CD4-positive, alpha-beta T cell treated with Interleukin-6 at 100 ng/mL for 8 hours (primary cell): ENCODE measurements at places on chromosomes 1 and 21.

- DNase-seq = no peak
Measured at GRCh38 chr1:6396998-6397397, 3.4 kb upstream of the ACOT7 start.

DNA sequence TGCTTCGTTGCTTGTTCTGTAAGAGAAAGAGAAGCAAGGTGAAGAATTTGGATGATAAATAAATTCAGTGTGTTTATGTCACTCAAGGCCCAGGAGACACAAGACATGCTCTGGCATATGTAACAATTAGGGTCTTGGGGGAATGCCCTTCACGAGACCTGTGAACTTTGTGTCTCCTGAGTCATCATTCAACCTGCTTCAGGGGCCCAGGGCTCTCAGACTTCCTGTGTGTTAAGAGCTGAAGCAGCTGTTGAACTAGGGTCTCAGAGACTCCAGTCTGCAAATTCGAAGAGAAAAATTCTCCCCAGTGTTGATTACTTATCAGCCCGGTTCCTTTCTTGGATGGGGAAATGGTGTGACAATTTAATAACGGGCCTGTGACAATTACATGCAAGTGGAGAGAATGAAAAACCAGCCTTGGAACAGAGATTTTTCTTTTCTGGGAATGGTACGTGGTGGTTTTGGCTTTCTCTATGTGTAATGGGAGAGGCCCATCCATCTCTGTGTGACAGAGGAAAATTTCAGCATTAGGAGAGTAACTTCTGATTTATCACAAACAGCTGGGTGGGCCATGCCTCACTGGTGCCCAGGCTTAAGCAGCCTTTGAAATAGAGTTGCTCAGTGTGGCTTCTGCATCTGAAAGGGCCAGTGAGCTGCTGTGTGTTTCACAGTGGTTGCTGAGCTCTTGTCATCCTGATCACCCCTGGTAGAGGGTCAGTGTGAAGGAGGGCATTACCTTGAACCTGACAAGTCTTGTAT is 22.4 kb downstream of the HUNK start:
- no peak for DNase-seq

- DNase-seq = peak; percentile 37
Measured at GRCh38 chr1:161180639-161181038, 3.3 kb upstream of the B4GALT3 start.

DNA sequence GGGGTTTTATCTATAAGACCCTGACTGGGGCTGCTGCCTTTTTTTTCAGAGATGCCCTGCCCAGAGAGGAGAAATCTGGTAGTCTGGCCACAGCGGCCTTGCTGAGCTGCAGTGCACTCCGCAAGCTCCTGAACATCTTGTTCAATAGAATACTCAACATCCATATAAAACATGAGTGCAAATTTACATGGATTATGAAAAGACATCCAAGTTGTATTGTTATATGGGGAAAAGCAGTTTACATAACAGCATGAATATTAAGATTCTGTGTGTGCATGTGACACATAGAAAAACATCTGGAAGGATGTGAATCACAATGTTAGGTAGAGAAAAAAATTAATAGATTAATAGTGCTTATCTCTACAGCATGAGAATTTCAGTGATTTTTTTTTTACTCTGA is 16.4 kb downstream of the COG2 start:
- no peak for DNase-seq

DNA sequence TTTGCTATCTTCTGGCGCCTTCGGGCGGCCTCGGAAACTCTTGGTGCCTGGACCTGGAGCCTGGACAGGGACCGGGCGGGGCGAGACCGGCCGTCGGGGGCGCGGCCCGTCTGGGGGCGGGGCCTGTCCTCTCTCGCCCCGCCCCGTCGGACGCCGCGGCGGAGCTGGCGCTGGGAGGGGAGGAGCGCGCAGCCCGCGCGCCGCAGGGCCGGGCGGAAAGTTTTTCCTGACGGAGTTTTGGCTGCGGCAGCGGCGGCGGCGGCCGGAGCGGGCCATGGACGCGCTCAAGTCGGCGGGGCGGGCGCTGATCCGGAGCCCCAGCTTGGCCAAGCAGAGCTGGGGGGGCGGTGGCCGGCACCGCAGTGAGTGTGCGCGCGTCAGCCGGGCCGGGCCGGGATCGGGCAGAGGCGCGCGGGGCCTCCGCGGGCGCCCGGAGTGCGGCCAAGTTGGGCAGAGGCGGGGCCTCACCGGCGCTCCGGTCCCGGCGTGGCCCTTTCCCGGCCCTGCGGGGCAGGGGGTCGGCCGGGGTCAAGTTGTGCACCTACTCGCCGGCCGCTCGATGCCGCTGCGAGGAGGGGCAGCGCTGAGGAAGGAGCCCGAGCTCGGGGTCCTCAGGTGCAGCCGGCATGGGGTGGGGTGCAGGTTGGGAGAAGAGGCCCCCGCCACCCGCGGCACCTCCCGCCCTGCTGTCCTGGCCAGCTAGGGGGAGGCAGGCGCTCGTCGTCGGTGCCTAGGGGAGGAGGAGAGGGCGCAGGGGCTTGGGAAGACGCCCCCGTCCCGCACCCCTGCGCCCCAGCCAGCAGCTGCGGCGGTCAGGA is at the start of gene LDLRAP1:
Gene LDLRAP1 (plus strand): TSS at position 182 of the 818 bp plus-strand sequence. CDS start 93 bp downstream, at position 275.
- DNase-seq = peak; percentile 50

- DNase-seq = no peak
Measured at GRCh38 chr1:973459-974292, 7.4 kb downstream of the PLEKHN1 start.

GRCh38 chr1:18047122-18047521 is 60.5 kb upstream of the IGSF21 start:
- no peak for DNase-seq

GRCh38 chr1:112700290-112701226 is 6.4 kb downstream of the RHOC start:
- peak; percentile 49 for DNase-seq

DNA sequence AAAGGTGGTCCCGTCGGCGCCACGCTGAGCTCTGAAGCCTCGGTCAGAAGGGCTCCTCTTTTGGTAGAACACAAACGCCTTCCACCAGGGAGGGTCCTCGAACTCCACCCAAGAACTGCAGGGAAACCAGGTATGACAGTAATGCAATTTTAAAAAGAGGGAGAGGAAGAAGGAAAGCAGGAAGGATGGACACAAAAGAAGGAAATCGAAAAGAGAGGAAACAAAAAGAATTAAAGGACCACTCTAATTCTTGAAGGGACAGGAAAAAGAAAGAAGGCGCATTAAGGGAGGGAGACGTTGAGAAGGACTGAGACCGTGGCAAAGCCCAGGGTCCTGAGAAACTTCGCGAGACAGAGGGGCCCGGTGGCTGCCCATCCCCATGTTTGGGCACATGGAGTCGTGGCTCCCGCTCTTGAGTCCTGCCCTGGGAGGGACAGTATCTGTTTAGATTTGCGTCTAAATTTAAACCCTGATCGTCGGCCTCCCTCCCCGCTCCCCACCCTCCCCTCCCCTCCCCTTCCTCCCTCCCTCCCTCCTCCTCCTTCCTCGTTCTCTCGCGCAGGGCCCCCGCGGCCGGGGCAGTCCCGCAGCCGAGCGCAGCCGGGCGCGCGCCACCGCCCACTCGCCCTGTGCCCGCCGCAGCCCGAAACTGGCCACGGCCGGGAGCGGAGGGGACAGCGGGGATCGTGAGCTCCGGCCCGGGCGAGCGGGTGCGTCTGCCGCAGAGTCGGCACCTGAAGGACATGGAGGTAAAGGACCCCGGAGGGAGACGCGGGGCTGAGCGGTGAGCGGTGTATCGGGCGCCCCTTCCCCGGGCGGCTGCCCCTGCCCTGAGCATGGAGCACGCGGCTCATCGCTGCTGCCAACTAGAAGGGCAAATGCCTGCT is at the start of gene RCSD1:
Gene RCSD1 (plus strand): TSS at position 552 of the 887 bp plus-strand sequence. CDS start 192 bp downstream, at position 744.
- peak; percentile 62 for DNase-seq

- DNase-seq = no peak
Measured at GRCh38 chr1:47161298-47162040, 24.2 kb downstream of the CYP4A22 start.

DNA sequence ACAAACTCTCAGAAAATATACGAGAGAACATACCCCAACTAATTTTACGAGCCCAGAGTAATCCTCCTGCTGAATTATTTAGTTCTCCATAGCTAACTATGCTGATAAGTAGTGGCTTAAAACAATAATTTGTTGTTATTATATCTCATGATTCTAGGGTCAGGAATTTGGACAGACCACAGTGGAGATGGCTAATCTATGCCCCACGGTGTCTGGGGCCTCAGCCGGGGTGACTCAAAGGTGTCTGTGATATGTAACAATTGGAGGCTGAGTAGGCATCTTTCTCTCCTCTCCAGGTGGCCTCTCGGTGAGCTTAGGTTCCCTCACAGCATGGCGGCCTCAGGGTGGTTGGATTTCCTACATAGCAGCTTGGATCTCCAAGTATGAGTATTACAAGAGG is 35.4 kb upstream of the FOXO6 start:
- no peak for DNase-seq

- DNase-seq = no peak
Measured at GRCh38 chr21:25908495-25908894, 173.7 kb downstream of the GABPA start.

- no peak for DNase-seq
Measured at GRCh38 chr1:178774263-178774662, 49.2 kb downstream of the RALGPS2 start.

GRCh38 chr1:154760469-154760933 is 109.6 kb downstream of the KCNN3 start:
- DNase-seq = peak; percentile 82

- no peak for DNase-seq
Measured at GRCh38 chr21:28588997-28589396, 403.7 kb downstream of the LTN1 start.

DNA sequence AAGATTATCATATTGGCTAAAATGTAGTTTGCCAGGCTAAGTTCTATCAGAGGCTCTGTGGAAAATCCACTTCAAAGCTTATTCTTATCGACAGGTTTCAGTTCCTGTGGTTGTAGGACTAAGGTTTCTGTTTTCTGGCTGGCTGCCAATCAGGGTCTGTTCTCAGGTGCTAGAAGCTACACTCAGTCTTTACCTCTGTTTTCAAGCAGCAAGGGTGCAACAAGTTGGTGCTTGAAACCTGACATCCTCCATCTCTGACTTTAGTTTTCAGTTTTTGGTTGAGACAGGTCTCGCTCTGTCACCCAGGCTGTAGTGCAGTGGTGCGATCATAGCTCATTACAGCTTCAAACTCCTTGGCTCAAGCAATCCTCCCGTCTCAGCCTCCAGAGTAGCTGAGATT is 15.3 kb upstream of the TMCO2 start:
- peak; percentile 46 for DNase-seq

DNA sequence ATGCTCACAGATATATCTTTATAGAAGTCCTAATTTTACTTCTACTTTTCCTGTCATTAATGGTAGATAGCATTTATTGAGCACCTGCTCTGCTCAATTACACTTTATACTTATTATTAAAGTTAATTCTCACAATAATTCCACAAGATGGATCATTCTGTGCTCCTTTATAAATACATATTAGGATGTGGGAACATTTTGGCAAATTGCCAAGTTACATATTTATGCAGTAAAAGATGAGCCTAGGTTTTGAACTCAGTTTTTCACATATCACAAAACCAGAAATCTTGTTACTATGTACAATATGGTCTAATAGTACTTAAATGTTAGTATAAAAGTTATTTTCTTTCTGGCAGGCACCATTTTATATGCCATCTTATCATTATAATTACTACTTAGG is 895.0 kb upstream of the B3GALT2 start:
- DNase-seq = no peak

DNA sequence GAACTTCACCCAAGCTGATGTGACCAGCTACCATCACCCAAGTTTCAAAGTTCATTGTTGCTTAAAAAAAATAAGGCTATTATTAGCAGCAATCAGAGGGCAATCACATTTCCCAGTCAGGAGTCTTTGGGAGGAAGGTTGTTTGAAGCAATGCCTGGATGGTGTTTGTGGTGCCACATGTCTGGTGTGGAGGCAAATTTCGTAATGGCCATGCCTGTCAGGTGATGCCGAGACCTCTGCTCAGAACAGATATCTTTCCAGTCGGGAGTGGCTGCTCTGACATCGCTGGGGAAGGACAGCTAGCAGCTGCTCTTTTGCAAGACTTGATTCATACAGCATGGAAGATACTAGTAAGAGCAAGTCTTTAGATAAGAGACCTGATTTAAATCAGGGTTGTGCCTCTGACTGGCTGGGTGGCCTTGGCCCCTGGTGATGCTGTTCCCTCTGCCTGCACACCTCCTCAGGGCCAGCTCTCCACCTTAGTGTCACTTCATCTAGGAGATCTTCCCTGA is 187.8 kb upstream of the JUN start:
- no peak for DNase-seq

DNA sequence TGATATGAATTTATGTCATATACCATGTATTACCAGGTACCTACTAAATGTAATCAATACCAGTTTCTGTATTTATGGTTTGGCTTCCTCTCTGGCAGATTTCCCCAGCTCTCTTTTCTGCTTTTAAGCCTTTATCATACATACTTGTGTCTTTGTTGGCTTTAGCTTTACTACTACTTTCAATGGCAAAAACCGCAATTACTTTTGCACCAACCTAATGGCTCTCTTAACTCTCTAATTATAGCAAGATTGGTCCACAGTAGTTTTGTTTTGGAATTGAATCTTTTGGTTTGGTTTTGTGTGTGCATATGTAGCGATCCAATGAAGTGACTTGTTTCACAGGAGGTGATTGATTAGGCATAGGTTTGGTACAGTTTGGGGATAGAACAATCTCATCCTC is 93.6 kb downstream of the ATG4C start:
- DNase-seq = no peak

- no peak for DNase-seq
Measured at GRCh38 chr1:221965252-221965651, 223.4 kb upstream of the DUSP10 start.

- no peak for DNase-seq
Measured at GRCh38 chr21:39434950-39435349, 10.6 kb downstream of the LCA5L start.

- DNase-seq = no peak
Measured at GRCh38 chr1:74334147-74334546, 99.0 kb downstream of the TNNI3K start.

DNA sequence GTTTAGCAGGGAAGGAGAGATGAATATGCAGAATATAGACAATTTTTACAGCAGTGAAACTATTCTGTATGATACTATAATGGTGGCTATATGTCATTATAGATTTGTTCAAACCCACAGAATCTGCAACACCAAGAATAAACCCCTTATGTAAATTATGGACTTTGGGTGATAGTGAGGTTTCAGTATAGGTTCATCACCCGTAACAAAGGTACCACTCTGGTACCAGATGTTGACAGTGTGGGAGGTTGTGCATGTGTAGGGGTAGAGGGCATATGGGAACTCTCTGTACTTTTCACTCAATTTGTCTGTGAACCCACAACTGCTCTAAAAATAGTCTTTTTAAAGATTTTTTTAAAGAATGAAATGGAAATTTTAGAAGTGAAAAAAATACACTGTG is 29.9 kb upstream of the PRDX6 start:
- DNase-seq = no peak

DNA sequence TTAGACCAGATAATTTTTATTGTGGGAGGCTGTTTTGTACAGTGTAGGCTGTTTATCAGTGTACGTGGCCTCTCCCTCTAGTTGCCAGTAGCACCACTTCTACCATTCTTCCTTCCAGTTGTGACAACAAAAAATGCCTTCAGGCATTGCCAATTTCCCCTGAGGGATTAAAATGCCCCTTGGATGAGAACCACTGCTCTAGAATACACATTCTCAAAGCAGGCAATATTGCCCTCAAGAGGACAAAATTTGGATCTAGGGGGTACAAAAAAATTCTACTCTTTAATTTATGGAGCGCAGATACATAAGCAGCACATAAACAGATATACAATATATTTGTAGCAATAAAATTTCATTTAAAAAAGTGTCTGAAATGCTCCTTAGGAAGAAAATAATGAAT is 674.6 kb downstream of the PTPRC start:
- no peak for DNase-seq
